B cell (primary cell): ENCODE measurements at places on chromosomes 6 and 20. TPM values are rescaled to one million over a fixed set of nuclear protein-coding genes. Genes with fewer than 3 reads are reported as not detected.

The LPA gene
- polyA plus RNA-seq: not detected in 2 replicates

The CDSN gene
- not detected in 2 replicates for polyA plus RNA-seq

The APOM gene
- polyA plus RNA-seq: 11.6 and 11.9 TPM in 2 replicates

The OPRM1 gene
- not detected in 2 replicates for polyA plus RNA-seq
